HT1080 (cell line): ENCODE measurements at places on chromosomes 1 and 21.

GRCh38 chr1:52503706-52504105, 49.2 kb downstream of the TUT4 start:
- no peak for DNase-seq

GRCh38 chr1:9066945-9067807, 2.3 kb downstream of the SLC2A5 start:
- peak; percentile 13 for DNase-seq

- DNase-seq: peak; percentile 23
Measured at GRCh38 chr1:243946946-243947345, 96.9 kb upstream of the AKT3 start.

GRCh38 chr1:182114627-182115023, 53.1 kb upstream of the ZNF648 start:
- no peak for DNase-seq

DNA sequence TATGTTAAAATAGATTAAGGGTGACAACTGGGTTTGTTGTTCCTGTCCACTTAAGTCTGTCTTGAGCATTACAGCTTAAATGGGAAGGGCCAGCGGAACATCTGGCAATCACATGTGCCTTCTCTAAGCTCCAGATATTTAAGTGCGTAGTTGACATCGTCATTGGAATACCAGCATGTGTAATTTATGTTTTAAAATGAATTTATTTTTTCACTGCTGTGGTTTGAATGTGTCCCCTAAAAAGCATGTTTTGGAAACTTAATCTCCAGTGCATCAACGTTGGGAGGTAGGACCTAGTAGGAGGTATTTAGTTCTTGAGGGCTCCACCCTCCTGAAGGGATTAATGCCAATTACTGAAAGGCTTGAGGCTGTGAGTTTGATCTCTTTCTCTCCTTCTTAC, 13.4 kb downstream of the ZCCHC17 start:
- no peak for DNase-seq

DNA sequence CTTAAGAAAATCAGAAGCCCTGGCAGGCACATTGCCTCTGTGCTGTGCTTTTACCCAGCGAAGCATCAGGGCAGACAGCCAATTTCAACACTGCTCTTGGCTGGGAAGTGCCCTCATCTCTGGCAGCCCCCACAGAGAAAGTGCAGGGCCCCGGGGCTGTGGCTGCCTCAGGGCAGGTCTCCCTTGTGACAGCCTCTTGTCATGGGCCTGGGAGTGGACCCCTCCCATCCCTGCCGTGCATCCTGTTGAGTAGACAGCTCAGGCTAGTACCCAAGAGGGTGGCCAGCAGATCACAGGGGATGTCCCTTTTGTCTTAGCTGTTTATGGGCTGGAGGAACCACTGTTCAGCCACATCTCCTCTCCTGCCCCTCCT, 23.3 kb downstream of the TTC34 start:
- DNase-seq: no peak

DNA sequence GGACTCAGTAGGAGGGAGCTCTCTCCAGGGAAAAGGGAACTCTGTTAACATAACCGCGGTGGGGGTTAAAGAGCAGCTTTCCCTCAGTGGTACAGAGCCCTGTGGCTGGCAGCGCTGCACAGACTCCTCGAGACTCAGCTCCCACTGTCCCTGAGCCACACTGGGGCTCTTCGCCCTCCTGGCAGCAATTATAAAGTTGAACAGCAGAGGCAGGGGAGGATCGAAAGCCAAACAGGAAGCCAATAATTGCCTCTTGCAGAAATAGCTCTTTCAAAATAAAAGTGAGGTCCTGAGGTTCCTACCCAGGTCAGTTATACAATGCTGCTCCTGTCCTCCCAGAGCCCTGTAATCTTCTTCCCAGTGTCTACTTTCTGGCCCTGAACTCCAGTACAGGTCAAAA, 77.0 kb downstream of the FAM78B start:
- peak; percentile 34 for DNase-seq

- no peak for DNase-seq
Measured at GRCh38 chr1:81228926-81229325, 571.8 kb upstream of the ADGRL2 start.

DNA sequence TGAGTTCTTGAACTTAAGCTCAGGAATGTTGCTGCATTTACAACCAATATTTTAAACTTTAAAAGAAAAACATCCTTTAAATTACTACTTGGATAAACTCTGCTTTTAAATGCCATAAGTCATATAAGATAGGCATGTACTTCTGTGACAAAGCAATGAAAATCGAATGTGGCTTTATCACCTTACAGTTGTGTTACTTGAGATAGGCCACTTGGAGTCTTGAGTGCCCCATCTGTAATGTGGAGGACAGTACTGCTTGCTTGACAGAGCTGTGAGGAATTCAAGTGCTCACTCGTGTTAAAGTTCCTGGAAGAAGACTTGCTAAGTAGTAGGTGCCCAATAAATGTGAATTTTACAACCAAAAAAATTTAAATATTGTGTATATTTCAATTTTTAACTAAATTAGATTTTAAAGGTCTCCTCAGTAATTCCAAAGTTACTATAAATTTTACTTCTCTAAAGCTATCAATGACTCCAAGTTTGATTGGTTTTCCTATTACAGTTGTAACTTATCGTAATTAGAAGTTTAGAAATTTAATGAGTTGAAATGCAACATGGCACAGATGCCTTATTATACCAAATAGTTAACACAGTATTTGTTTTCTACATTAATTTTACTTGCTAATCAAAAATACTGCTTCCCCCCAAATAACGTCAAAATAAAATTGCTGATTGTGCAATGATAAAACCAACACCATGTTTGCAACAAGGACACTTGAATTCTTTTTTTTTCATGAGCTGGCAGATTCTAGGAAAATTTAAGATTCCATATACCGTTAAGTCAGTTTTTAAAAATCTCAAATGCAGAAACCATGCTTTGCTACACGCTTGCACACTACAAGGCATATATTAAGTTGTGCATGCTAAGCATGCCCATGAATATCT, 21.8 kb downstream of the PSMB2 start:
- no peak for DNase-seq

GRCh38 chr1:46816930-46817329, 18.1 kb downstream of the CYP4B1 start:
- DNase-seq: no peak

GRCh38 chr1:236078993-236079392, 14.1 kb upstream of the NID1 start:
- no peak for DNase-seq

GRCh38 chr1:219331424-219331823, 157.7 kb downstream of the LYPLAL1 start:
- no peak for DNase-seq

DNA sequence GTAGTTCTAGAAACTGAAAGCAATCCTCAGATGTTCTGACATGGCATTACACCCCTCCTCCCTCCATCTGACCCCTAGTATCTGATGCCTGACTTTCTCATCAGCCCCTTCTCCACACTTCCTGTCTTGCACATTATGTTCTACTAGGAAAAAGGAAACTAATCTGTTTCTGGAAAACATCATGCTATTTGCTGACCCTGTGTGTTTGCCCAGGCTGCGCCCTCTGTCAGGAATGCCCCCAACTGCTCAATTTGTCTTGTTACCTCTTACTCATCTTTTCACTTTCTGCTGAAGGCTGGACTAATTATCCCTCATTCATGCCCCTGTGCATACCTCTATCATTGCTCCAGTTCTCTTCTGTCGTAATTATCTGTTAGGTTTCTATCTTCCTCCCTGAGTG, 37.5 kb upstream of the DAB1 start:
- no peak for DNase-seq

GRCh38 chr1:117335376-117336086, 31.7 kb upstream of the MAN1A2 start:
- no peak for DNase-seq

DNA sequence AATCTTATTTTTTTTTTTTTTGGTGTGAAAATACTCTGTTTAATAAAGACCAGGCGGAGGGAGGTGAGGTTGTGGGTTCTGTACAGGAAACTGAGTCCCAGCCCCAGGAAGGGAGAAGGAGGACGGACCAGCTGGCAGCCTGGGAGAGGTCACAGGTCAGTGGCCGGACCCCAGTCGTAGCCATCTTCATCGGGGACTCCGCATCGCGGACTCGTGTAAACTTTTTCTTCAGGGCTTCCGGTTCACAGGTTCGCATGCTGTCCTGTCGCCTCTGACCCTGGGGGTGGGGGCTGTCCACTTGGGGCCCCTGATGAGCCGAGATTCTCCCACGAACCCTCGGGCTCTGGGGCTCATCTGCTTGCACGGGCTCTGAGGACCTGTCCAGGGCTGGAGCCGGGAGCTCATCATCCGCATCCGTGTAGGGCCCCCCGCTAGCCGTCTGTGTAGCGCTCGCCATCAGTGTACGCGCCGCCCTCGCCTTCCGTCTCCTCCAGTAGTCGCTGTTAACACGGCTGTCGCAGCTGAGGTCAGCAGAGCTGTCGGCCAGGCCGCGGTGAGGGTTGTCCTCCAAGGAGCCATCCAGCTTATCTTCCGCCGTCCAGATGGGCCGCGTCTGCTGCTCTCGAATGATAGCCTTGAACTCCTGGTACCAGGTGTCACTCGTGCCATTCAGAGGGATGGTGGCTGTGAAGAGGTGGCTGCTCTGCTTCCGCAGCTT, 975.7 kb upstream of the PRMT6 start:
- no peak for DNase-seq

DNA sequence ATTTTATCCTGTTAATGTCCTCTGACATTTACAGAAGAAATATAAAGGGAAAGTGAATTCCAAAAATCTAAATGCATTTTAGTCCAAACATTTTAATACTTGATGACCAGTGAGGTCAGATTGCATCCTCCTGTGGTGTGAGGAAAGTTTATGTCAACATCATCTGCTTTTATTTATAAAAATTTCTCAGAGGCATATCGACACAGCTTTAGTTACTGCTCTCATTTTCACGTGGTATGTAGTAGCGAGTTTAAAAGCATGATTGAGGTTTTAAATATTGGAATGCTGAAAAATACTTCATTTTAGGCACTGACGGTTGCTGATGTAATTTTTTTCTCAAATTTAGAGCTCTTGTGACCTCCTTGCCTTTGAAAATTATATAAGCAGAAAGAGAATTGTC, 234.8 kb downstream of the HMCN1 start:
- no peak for DNase-seq

GRCh38 chr1:210252621-210253051, 20.0 kb downstream of the SERTAD4 start:
- DNase-seq: no peak
